Sigmoid colon (tissue), 7 donors: ENCODE measurements at places on chromosomes 11 and 22. TPM values are rescaled to one million over a fixed set of nuclear protein-coding genes. Genes with fewer than 3 reads are reported as not detected.

The TCN2 gene
- 17.1 TPM for polyA plus RNA-seq

The SLCO2B1 gene
- polyA plus RNA-seq, result 22.4 TPM

The TEX12 gene
- not detected for polyA plus RNA-seq

The KDM4E gene
- not detected for polyA plus RNA-seq

The POTEH gene
- polyA plus RNA-seq, result not detected

The C22orf31 gene
- polyA plus RNA-seq, result not detected
